GDM1 (cell line): ENCODE measurements at places on chromosomes 6 and 20.

DNA sequence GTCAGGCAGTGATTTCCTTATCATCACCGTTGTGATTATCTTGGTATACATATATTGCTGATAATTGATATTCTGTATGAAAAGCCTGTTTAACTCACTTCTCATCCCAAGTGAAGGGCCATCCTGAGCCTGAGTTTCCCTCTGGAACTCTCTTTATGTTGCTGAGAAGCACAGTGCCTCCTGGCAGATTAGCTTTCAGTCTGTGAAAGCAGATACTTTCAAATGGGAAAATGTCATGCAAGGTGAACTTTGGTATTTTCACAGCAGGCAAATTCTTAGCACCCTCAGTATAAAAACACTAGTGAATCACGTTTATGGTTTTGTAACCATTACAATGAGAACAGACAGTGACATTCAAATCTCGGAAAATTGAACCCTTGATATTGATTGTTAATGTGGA is 151.6 kb downstream of the PRIM2 start:
- DNase-seq, result no peak

DNA sequence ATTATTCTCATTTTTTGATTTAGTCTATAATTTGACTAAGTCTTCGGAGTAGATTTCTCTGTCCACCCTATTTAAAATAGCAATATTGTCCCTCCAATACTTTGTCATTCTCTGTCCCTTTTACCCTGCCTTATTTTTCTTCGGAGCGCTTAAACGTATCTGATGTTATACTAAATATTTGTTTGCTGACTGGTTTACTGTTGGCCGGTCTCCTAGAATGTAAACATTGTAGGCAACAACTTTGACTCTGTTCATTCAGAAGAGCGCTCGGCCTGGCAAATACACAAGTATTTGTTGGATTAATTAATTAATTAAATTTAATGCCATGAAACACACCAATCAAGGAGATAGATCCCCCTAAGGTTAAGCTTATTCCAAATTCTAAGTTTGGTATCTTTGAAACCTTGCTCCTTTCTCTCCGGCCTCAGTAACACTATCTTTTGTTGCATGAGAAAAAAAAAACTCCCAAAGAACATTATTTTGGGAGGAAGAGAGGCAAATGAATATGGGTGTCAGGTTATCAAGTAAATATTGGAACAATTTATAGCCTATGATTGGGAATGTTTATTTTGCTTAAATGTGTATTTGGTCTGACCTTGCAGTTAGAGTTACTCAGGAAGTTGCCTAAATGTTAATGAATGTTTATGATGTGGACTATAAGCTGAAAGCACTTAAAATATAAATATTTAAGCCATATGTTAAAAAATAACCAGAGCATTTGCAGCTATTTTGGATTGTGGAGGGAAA is 231.1 kb downstream of the SOX4 start:
- DNase-seq, result no peak

DNA sequence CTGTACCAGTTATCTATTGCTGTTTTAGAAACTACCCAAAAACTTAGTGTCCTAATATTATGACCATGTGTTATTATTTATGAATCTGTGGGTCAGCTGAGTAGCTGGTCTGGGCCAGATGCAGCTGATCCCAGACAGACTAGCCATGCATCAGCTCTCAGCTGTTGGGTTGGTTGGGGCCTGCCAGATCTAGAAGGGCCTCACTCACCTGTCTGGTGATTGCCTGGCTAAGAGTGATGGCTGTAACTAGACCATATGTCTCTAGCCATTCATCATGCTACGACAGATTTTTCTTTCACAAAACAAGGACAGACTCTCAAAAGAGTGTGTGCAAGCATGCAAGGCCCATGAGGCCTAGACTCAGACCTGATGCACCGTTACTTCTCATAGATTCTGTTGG is 403.2 kb downstream of the SAMD5 start:
- DNase-seq, result no peak

GRCh38 chr6:6470123-6470522 is 118.4 kb upstream of the LY86 start:
- DNase-seq, result no peak

DNA sequence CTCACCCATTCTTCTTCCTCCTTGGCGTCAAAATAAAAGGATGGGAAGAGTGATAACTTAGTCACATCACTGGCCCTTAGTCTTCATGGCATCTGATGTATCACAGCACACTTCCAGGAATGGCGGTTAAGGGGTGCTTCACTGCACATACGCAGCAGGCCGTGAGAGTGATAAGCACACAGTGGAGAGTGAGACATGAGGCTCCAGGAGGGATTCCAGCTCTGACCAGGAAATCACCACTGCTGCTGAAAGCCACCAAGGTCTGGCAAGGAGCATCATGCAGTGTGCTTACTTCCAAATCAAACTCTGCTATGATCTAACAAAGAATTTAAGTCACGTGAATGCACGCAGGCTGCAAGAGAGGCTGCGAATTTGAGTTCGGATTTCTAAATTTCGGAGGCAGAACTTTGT is 62.4 kb downstream of the ARID1B start:
- DNase-seq, result no peak

DNA sequence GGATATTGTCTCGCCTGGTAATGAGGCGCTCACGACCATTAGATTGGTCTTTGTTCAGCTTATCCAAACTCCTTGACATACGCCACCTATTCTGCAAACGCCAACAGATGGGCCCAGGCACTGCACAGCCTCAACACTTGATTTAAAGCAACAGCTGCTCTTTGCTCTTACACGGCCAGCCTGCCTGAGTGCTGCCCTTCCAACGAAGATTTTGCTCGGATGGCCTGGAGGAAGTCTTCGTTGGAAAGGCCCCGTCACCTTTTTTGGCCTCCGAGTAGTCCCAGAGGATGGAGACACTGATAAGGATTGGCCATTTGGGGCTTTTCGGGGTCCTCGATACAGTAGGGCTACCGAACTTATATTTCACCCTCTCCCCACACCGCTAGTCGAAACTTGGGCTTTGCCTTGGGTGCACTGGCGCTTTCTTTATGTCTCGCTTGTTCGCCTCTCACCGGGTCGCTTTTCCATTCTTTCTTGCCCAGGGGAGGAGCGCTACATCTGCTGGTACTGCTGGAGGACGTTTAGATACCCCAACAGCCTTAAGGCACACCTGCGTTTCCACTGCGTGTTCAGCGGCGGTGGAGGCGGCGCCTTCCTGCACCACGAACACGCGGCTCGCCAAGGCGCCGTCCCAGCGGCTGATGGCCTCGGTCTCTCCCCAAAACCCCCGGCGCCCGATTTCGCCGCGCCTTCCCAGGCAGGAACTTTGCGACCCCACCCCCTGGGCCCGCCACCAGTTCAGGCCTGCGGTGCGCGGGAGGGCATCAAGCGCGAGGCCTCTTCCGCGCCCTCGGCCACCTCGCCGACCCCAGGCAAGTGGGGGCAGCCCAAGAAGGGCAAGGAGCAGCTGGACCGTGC is 6.1 kb downstream of the PRDM13 start:
- no peak for DNase-seq

- DNase-seq, result no peak
These were observed 87.1 kb downstream of the TMEM242 start for GRCh38 chr6:157236040-157236725.

DNA sequence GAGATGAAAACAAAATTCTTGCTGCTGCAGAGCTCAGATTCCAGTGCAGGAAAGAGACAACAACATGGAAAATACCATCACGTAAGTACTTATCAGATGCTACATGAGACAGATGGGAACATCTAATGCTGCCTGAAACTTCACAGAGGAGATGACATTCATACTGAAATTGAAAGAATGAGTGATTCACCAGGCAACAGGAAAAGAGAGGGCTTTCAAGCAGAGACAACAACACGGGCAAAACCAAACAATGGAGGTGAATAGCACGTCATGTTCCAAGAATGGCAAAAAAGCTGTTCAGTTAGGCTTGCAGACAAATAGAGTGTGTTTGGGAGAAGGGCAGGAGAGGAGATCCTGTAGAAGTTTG is 39.3 kb downstream of the GTF2H5 start:
- DNase-seq, result no peak
